ENCODE measurements at places on chromosomes 2 and 18.
A peak's percentile ranks its signal among the peaks of the same experiment; 100 is the strongest.

DNA sequence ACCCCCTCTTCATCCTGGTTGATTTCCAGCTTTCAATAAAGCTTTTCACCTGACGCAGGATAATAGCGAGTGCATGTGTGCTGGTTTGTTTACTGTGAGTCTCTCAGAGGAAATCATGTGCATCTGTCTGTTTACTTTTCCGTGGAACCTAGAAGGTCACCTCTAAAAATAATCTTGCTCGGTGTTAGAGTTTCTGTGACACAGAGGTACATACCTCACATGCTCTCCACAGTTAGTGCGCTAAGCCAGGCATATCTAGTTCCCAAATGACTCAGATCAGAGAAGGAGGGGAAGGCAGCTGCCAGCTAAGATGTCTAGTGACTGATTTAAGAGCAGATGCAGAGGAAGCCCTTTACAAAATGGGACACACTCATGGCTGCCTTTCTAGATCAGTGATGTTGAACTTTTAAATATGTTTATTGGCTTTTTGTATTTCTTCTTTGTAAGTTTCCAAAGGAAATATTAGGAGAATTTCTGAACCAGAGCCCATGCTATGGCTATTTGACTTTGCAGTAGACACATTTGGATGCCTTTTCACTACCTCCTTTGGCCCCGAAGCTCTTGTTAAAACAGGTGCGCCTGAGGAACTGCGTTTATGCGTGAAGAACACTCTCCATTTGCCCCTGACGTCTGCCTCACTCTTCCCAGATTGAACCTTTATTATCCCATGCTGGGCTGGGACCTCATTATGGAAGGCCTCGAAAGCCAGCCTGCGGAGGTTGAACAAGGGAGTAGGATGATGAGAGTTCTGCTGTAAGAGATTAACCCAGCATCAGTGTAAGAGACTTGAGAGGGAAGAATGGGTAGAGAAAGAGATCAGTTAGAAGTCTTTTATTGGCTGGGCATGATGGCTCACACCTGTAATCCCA, 145.6 kb downstream of the FAM161A start:
- no peak for DNase-seq

DNA sequence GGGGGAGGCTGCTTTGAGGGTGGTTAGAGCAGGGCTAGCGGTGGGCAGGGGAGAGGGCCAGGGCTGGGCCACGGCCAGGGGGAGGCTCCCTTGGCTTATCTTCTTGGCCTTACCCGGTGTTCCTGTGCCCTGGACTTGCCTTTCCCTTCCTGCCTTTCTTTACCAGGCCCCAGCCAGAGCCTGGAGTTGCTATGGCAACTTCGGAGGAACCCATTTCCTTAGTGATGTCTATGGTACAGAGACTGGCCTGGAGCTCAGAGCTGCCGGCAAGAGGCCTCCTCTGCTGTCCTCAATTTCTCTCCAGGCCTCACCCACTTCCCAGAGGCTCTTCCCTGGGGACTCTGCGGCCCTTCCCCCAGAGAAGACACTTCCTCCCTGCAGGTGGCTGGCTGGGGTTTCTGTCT, 11.5 kb downstream of the SPEG start:
- peak; percentile 15 for DNase-seq

- DNase-seq = no peak
Observed at GRCh38 chr18:23894661-23895175, 119.8 kb upstream of the TTC39C start.

DNA sequence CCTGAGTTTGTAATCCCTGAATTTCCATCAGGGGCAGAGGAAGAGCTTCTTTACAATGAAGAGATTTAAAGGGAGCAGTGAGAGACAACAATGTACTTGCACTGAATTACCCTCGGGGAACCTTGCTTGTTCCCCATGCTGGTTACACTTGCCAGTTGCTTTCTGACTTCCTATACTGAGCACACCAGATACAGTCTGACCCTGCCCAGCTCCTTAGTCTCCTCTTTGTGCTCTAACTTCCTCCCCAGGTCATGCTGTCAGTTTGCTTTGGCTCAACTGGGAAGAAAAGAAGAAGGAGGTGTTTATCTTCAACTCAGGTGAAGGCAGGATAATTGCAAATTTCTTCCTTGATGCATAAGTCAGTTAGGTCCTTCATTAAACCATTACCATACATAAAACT, 658.4 kb downstream of the NYAP2 start:
- DNase-seq = no peak

DNA sequence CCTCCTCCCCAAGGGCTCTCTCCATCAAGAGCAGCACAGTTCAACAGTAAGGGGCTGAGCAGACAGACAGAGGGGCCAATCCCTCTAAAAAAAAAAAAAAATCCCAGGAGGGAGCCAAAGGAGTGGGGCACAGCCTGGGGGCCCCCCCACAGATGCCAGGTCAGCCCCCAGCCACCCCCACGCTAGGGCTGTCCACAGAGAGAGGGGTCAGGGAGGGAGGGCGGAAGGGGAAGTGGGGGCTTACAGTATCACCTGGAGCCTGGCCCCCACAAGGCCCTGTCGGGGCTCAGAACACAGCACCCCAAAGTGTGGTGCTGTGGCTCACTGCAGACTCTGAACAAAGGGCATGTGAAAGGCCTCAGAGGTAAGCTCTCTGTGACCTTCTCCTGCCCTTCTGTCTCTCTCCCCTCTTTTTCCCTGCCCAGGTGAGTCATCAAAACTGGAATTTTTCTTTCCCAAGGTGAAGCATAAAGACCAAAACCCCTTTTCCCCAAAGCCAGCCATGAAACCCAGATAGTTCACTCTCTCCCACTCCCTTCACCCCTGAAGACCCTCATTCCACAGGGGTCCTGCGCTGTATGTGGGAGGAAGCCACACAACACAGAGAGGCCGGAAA, 13.9 kb downstream of the BIN1 start:
- DNase-seq = no peak

DNA sequence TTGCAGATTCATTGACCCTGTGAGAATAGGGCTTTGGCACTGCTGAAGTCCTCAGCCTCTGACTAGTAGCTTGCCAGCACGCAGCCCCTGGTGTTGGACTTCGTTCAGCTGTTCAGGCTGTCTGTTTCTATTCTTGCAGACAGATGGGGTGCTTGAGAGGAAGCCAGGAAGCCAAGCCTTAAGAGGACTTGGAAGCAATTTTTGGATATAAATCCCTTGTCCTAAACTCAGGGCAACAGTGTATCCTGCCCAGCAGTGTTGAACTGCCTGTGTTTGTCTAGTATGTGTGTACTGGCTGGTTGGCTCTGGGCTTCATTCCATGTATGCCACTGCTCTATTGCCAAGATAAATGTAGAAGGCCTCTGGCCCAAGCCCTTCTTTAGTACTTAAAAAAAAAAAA, 108.6 kb downstream of the COMMD1 start:
- DNase-seq = peak; percentile 76

- no peak for DNase-seq
Observed at GRCh38 chr18:60145776-60146175, 226.8 kb downstream of the MC4R start.

- no peak for DNase-seq
Observed at GRCh38 chr2:127927384-127927783, 41.6 kb upstream of the AMMECR1L start.

GRCh38 chr18:28777756-28778155, 600.8 kb upstream of the CDH2 start:
- DNase-seq = no peak

- peak; percentile 62 for DNase-seq
Observed at GRCh38 chr18:55588111-55588869, at the start of gene TCF4. Gene TCF4 (minus strand): TSS chr18:55588192. CDS start chr18:55587116, 1,076 bp downstream.

- no peak for DNase-seq
Observed at GRCh38 chr18:78716022-78716421, 263.6 kb upstream of the SALL3 start.

- DNase-seq = peak; percentile 36
Observed at GRCh38 chr2:48531141-48531648, 1.2 kb downstream of the STON1 start.

- DNase-seq = no peak
Observed at GRCh38 chr2:126771094-126771493, 115.1 kb downstream of the GYPC start.
